GM20000 (cell line): ENCODE measurements at places on chromosomes 1 and 21.

DNA sequence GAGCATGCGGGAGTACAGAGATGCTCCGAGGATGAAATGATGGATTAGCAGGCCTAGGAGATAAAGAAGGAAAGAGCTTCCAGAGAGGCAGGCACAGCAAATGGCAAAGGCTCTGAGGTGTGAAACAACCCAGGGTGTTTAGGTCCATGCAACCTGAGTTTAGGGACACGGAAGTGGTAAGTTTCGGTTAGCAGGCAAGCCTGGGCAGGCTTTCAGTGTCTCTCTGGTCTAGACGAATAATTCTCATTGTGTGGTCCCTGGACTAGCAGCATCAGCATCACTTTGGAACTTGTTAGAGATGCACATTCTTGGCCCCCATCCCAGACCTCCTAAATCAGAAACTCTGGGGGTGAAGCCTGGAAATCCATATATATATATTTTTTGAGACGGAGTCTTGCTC is 18.6 kb downstream of the NKAIN1 start:
- no peak for DNase-seq

DNA sequence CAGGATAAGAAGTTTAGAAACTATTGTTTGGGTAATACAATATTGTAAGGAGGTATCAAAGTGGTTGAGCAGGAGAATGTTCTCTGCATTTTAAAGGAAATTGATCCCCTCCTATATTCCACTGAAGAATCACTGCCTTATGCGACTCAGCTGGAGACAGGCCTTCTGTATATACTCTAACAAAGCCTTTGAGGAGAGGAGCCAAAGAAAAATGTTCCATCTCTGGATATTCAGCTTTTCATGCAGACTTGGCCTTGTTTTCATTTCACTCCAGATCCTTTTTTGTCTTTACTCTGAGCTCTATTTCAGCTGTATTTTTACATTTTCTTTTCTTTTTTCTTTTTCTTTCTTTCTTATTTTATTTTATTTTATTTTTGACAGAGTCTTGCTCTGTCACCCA is 42.1 kb upstream of the S1PR1 start:
- no peak for DNase-seq

- DNase-seq, result no peak
Measured at GRCh38 chr1:20578062-20578461, 10.8 kb upstream of the CDA start.

GRCh38 chr1:182389619-182390047 is 2.0 kb downstream of the GLUL start:
- no peak for DNase-seq

DNA sequence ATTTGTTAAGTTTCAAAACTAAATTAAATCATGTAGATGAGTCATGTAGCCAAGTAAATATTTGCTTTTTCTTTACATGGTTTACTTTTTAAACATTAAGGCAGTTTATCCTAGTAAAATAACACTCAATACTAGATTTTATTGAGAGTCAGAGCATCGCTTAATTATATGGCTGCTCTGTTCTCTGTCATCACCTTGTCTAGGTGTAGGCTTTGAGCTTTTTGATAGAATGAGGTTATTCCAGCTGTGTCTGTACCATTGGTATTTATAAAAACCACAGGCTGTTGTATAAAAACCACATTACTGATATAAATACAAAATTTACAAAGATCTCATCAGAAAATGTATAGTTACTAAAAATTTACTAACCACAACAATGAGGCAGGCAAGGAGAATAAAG is 42.5 kb upstream of the GPR52 start:
- no peak for DNase-seq

GRCh38 chr1:172394811-172395210 is 25.7 kb upstream of the C1orf105 start:
- DNase-seq, result no peak

- no peak for DNase-seq
Measured at GRCh38 chr1:65804584-65804983, 11.9 kb downstream of the PDE4B start.

GRCh38 chr1:179034720-179035119 is 9.0 kb downstream of the FAM20B start:
- peak; percentile 82 for DNase-seq

DNA sequence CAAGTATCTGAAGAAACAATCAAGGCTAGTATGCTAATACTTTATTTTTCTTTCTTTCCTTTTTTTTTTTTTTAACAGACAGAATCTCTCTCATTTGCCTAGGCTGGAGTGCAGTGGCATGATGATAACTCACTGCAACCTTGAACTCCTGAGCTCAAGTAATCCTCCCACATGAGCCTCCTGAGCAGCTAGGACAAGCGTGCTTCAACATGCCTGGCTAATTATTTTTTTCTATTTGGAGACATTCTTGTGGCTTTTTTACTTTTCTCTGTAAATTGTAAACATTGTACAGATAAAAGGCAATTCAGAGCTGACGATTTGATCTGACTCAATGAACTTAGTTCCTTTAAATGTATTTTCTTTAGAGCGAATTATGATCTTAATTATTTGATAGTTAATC is 41.4 kb downstream of the CCDC18 start:
- no peak for DNase-seq

DNA sequence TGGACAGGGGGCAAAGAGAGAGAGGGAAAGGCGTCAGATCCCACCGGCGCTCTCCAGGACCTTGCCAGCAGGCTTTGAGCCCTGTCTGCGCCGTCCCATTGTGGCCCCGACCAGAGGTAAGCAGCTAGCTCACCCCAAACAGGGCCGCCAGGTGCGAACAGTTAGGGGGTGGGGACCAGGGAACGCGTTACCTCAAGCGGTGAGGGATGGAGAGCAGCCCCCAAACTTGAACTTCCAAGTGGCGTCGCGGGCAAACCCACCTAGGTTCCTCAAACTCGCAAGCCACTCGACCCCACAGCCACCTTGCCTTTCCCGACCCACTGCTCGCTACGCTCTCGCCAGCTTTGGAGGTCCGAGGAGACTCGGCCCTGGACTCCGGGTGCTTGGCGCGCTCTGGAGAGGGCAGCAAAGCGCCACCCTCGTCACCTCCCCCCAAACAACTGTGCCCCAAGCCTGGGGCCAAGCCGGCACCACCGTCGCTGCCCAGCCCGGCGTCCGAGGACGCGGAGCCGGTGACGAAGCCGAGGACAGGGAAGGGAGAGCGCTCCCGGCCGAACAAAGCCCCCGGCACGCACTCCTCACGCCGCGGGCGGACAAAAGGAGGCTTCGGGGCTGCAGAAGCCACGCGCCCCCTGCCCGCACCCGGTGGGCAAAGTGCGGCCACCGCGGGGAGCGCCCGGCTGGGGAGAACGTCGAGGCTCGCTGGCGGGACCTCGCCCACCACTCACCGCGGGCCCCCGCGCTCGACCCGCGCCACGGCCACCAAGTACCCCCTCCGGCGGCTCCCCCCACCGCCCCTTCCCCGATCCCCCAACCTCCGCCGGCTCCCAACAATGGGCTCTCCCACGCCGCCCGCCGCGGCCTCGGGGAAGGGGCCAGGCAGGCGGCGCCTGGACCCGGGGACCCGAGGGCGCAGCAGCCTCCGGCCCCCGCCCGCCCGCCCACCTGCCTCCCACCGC is 976 bp downstream of the SSBP3 start:
- peak; percentile 44 for DNase-seq

DNA sequence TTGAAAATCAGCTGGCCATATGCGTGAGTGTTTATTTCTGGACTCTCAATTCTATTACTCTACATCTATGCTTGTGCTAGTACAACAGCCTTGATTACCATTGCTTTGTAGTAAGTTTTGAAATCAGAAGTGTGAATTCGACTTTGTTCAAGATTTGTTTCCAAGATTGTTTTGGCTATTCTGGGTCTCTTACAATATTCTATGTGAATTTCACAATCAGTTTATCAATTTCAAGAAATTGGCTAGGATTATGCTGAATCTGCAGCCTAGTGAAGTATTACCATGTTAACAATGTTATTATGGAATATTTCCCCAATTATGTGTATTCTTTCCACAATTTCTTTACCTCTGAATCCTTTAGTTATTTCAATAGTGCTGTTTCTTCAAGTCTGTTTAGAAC is 19.5 kb downstream of the SFPQ start:
- no peak for DNase-seq

DNA sequence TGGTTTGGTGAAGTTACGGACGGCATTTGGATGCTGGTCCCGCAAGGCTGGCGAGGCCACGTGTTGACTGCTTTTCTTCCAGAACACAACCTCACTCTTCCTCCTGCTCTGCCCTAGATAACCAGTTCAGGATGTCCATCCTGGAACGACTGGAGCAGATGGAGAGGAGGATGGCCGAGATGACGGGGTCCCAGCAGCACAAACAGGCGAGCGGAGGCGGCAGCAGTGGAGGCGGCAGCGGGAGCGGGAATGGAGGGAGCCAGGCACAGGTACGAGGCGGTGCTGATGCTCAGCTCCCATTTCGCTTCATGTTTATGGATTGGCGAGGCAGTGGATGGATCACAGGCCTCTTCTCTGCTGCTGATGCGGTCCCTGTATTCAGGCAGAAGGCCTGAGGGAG is 38.8 kb upstream of the VAMP3 start:
- DNase-seq, result no peak

GRCh38 chr1:174556392-174556791 is 108.6 kb downstream of the GPR52 start:
- no peak for DNase-seq

GRCh38 chr1:45216200-45216541 is 9.8 kb upstream of the ZSWIM5 start:
- DNase-seq, result no peak

GRCh38 chr1:230730977-230731376 is 16.2 kb upstream of the CAPN9 start:
- DNase-seq, result no peak

DNA sequence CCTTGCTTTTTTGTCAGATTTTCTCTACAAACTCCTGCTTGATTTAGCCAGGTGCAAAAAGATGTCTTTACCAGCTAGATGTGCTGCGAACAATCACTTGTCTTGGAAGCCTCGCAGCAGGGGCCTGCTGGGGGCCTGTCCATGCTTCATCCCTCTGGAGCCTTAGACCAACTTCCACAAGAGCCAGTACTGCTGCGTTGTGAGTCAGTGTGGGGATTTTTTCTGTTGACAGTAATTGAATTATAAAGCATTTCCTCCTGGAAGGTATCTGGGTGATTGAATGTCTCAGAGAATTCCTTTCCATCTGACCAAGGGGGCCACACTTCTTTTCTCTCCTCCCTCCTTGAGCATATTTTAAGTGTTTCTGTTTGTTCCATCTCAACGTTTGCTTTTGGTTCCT is 40.4 kb upstream of the LDLRAP1 start:
- DNase-seq, result no peak

DNA sequence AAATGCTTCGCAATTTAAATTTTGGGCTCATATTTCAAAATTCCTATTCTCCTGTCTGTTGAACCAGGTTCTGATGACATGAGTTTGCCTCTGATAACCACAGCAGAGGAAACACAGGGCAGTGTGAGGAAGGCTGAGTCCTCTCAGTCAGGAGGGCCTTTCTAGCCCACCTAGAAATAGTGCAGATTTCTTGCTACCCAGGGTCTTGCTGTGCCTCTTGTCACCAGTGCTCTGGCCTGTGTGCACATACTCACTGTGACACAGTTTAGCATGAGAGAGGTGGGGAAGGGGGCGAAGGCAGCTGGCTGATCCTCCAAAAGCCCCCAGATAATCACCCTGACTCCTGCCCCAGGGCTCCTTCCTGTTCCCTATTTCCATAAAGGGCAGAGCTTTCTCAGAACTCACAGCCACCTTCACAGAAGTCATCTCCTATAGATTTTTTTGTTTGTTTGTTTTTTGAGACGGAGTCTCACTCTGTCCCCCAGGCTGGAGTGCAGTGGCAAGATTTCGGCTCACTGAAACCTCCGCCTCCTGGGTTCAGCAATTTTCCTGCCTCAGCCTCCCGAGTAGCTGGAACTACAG is 23.7 kb downstream of the ERRFI1 start:
- DNase-seq, result no peak

DNA sequence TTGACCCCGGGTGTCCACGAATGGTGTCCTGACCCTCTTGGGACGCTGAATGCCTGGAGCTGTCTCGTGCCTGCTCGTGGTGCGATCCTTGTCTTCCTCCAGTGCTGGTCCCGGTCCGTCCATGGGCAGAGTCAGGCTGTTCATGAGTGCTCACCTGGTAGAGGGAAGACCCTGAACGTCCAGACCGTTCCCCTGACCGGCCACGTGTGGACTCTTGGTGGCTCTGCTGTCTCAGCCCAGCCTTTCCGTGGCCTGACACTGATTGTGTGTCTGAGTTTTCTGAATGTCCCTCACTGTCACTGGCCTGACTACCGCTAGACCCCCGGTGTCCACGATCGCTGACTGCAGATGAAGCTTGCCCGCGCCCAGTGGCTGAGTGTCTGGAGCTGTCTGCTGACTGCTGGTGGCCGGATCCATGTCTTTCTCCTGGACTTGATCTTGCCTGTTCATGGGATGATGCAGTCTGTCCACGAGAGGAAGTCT is 11.7 kb downstream of the FLG start:
- DNase-seq, result no peak

- peak; percentile 39 for DNase-seq
Measured at GRCh38 chr1:165376041-165376810, 19.7 kb upstream of the LMX1A start.

GRCh38 chr1:17335821-17336710 is 28.1 kb downstream of the PADI4 start:
- peak; percentile 61 for DNase-seq

GRCh38 chr1:79376106-79376505 is 369.6 kb upstream of the ADGRL4 start:
- no peak for DNase-seq

GRCh38 chr1:3455670-3456448 is 1.4 kb downstream of the ARHGEF16 start:
- DNase-seq, result no peak

DNA sequence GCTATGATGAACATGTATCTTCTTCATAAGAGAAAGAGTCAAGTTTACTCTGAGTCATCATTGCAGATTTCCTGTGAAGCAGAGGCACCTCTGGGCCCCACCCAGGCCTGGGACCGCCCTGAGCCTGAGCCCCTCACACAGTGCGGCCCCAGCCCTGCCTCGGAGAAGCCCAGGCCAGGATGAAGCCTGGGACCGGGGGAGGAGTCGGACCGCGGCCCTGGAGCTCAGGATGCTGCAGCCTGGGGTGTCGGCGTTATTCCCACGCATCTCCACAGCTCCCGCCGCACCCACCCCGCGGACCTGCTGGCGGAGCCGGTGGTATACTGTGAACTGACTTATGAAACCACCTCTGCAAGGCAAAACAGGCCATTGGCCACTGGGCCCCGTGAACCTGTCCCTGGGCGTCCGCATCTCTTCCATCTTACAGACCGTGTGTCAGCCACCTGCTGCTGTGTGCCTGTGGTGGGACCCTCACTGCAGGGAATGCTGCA is 2.4 kb upstream of the COL6A1 start:
- no peak for DNase-seq
